ENCODE measurements at places on chromosomes 12 and 14.
A peak's percentile ranks its signal among the peaks of the same experiment; 100 is the strongest.

- DNase-seq: no peak
Observed at GRCh38 chr14:76920331-76921087, 94.3 kb downstream of the LRRC74A start.

DNA sequence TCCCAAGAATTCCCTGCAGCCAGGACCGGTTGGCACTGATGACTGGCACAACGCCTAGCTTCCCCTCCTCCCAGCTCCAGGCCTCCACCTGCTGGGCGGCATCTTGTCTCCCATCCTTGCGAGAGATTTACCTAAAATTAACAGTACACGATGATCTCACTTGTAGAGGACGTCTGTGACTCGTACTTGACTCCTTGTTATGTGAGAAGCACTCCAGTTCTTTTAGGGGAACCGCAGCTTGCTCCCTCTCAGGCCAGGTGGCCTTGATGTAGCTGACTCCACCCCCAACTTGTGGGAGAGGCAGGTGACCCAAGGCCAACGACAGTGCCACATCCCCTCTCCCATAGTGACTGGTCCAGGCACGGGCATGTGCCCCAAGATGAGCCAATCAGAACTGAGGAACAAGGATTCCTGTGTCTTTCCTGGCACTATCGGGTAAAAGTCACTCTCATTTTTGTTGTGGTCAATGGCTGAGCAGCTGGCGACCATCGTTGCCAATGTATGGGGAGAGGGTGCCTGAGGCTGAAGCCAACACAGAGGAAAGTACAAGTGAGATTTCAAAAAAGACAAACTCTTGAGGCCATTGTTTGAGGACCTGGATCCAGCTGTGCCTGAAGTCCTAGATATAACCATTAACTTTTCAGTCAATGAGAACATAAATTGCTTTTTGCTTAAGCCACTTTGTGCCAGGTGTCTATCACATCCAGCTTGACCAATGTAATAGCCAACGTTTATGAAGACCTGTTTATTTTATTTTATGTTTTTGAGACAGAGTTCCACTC lies 208.7 kb downstream of the RBM19 start:
- no peak for DNase-seq

DNA sequence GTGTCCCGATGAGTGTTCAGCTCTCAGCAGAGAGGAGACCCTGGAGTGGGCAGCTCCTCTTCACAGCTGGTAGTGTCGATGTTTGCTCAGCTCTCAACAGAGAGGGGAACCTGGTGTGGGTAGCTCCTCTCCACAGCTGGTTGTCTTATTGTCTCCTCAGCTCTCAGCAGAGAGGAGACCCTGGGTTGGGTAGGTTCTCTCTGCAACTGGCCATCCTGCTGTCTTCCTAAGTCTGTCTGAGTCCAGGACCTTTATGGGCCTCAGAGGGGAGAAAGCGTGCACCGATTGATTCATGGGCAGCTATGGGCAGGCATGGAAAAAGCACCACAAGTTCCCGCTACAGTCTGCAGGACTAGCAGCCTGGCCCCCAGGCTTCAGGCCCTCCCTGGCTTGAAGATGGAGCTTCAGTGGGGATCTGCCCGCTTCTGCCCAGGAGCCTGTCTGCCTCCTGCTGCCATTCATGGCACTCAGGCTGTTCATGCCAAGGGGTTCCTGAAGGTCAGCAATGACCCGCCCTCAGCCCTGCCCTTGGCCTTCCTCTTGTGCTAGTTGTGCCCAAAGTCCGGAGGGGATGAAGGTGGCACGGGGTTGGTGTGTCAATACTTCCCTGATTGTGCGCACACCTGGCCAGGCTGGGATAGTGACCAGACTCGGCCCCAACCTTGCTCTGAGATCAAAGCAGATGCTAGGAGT lies 224.2 kb downstream of the KCNC2 start:
- no peak for DNase-seq

GRCh38 chr14:54564868-54565784 lies 1.8 kb upstream of the SAMD4A start:
- peak; percentile 68 for DNase-seq

DNA sequence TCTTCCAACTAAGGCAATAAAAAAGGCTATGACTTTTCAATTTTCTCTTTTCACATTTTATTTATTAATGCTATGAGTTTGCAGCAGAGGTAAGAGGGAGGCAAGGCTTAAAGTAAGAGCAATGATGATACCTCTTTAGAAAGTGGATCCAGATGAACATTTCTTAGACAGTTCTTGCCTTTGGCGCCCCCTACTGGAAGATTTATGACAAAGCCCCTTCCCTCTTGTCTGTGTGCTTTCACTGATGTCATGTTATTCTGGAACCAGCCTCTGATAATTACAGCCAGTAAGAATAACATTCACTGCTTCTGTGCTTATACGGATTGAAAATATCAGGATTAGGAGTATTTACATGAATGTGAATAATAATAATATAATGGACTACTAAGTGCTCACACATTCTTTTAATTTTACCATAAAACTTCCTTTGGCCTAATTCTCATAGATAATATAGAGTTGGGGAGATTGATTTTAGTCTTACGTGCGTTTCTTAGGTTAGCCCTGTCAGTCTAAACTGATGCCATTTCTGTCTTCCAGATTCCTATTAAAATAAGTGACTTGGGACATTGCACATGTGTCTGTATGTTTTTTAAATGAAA lies 1929.9 kb upstream of the SEL1L start:
- peak; percentile 7 for DNase-seq

- no peak for DNase-seq
Observed at GRCh38 chr14:95662376-95663186, 23.6 kb upstream of the TCL1B start.

DNA sequence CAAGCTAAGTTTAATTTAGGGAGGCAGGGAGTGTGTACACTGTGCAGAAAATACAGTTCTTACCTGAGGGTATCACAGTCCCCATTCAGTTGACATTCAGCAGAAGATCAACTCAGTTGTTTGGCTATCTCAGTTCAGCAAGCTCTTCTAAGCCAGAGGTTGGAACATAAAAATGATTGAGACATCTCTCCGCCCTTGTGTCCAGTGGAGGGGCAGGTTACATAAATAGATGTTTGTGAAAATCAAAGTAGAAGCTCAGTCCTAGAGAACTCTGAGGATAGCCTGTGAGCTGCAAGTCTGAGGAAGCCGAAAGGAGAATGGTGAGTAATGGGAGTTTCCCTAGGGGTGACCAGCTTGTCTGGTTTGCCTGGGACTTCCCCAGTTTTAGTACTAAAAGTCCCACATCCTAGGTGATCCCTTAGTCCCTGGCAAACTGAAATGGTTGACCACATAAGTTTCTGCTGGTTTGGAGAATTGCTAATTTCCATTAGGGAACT lies 251.4 kb upstream of the ATP2B1 start:
- peak; percentile 28 for DNase-seq

DNA sequence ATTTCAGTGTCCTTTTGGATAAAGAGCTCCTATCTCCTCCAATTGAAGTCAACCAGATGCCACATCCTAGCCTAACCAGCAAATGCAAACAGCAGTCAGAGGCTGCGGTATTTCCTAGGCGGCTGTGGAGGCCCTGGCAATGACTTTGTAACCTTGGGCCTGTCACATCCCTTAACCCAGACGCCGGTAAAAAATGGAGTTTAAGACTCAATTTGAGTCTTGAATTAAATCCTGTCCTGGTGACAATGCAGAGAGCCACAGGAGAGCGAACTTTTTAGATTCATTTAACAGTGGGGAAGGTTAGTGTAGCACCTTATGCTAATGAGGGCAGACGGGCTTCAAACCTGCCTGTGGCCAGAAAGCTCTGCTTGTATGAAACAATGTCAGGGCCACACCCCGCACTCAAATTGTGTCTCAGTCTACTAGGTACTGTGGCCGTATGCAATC lies 1.3 kb downstream of the C12orf75 start:
- DNase-seq: no peak

DNA sequence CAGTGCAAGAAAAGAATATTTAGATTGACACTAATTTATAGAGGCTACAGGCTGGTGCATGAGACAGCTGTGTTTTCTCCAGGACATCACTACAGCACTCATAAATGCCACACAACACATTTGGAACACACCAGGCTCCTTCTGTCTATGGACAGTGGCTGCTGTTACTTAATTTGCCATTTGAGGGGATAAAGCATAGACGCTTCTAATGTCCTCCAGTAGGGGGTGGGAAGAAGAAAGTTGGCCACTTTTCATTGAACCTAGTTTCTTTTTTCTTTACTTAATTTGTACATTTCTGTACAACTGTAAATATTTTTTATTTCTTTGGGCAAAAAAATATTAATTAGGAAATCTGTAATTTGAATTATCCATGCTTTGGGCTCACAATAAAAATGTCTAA lies 12.4 kb upstream of the RTN1 start:
- no peak for DNase-seq
